Aortic smooth muscle cell (primary cell): ENCODE measurements at places on chromosomes 16 and 17. TPM values are rescaled to one million over a fixed set of nuclear protein-coding genes. Genes with fewer than 3 reads are reported as not detected.

GNGT2 gene
- 0.25 and 0.66 TPM in 2 replicates for total RNA-seq

P2RX1 gene
- 0.06 TPM in 1 of 2 replicates, not detected in the other for total RNA-seq

TEKT5 gene
- 0.12 TPM in 1 of 2 replicates, not detected in the other for total RNA-seq

MAPT gene
- 0.13 and 0.19 TPM in 2 replicates for total RNA-seq

CRHR1 gene
- total RNA-seq = not detected in 2 replicates

CLEC18A gene
- total RNA-seq = 0.66 and 0.93 TPM in 2 replicates

LLGL2 gene
- 0.40 and 0.44 TPM in 2 replicates for total RNA-seq

KCTD19 gene
- under 0.01 TPM in 1 of 2 replicates, not detected in the other for total RNA-seq

ASGR1 gene
- 0.66 and 0.68 TPM in 2 replicates for total RNA-seq

ADGRG3 gene
- not detected in 2 replicates for total RNA-seq

ADGRG1 gene
- total RNA-seq = 5.2 and 9.0 TPM in 2 replicates

UNC13D gene
- 1.5 TPM in 2 replicates for total RNA-seq

CCL3 gene
- 0.12 TPM in 1 of 2 replicates, not detected in the other for total RNA-seq

GINS3 gene
- total RNA-seq = 2.8 and 4.4 TPM in 2 replicates

NLGN2 gene
- total RNA-seq = 2.5 and 6.7 TPM in 2 replicates

CMTM1 gene
- 1.4 and 1.6 TPM in 2 replicates for total RNA-seq

LLGL1 gene
- total RNA-seq = 27.3 and 29.3 TPM in 2 replicates

PRSS53 gene
- 1.3 and 1.5 TPM in 2 replicates for total RNA-seq

HOXB4 gene
- total RNA-seq = 0.06 and 0.26 TPM in 2 replicates

KRT40 gene
- not detected in 2 replicates for total RNA-seq

CLDN9 gene
- not detected in 2 replicates for total RNA-seq

SPNS3 gene
- total RNA-seq = 0.06 TPM in 1 of 2 replicates, not detected in the other

PITPNC1 gene
- 47.6 and 117 TPM in 2 replicates for total RNA-seq

ACSM2A gene
- not detected in 2 replicates for total RNA-seq

TNK1 gene
- not detected in 2 replicates for total RNA-seq

MT4 gene
- total RNA-seq = not detected in 2 replicates

RNF135 gene
- 7.4 and 7.6 TPM in 2 replicates for total RNA-seq

ABCA9 gene
- total RNA-seq = 59.7 and 76.4 TPM in 2 replicates

CPHXL2 gene
- not detected in 2 replicates for total RNA-seq

NPTX1 gene
- 95.9 and 163 TPM in 2 replicates for total RNA-seq

HSD11B2 gene
- total RNA-seq = not detected in 2 replicates

HSF4 gene
- 3.3 and 4.9 TPM in 2 replicates for total RNA-seq

JUP gene
- 22.9 and 25.7 TPM in 2 replicates for total RNA-seq

PPP1R1B gene
- total RNA-seq = 0.25 and 3.4 TPM in 2 replicates

ERBB2 gene
- total RNA-seq = 28.9 and 46.1 TPM in 2 replicates

CD68 gene
- total RNA-seq = 47.7 and 75.6 TPM in 2 replicates

ADAMTS18 gene
- 0.19 and 1.5 TPM in 2 replicates for total RNA-seq

CNOT1 gene
- 111 and 114 TPM in 2 replicates for total RNA-seq

NUPR1 gene
- total RNA-seq = 22.1 and 37.0 TPM in 2 replicates

CHST6 gene
- total RNA-seq = 0.31 and 0.92 TPM in 2 replicates

KRTAP4-4 gene
- total RNA-seq = not detected in 2 replicates

CCDC47 gene
- 76.7 and 87.7 TPM in 2 replicates for total RNA-seq

SLFN14 gene
- not detected in 2 replicates for total RNA-seq

AXIN2 gene
- total RNA-seq = 6.5 and 9.9 TPM in 2 replicates

KRT222 gene
- not detected in 2 replicates for total RNA-seq

G6PC1 gene
- total RNA-seq = not detected in 2 replicates

CAPN15 gene
- total RNA-seq = 15.8 and 20.6 TPM in 2 replicates

CDH8 gene
- total RNA-seq = 0.12 TPM in 1 of 2 replicates, not detected in the other

KRT33A gene
- total RNA-seq = not detected in 2 replicates

TP53TG3D gene
- total RNA-seq = 1.3 TPM in 1 of 2 replicates, not detected in the other

GDPD3 gene
- total RNA-seq = 0.92 and 0.99 TPM in 2 replicates
